Sciatic nerve (tissue), 2 donors: ENCODE measurements at places on chromosomes 2 and 18. TPM values are rescaled to one million over a fixed set of nuclear protein-coding genes. Genes with fewer than 3 reads are reported as not detected.

Gene INPP1
- total RNA-seq: 31.7 TPM

DNA sequence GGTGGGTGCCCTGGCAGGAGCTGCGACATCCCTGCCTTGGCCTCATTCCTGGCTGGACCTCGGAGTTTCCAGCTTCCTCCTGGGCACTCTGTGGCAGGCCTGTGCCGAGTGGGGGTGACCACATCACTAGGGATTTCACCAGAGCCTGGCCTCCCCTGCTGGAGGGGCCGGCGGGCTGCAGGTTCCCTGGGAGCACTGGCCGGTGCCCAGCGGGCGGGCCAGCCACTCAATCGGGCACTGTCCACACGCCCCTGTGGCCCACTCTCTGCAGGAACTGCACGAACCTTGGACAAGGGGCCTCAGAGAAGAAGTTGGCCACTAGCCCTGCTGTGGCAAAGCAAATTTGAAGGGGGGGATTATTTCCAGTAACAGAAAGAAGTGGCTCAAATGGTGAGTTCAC, 110.7 kb upstream of the APCDD1 start:
- peak; percentile 68 for DNase-seq

GRCh38 chr18:13930964-13931363, 15.6 kb upstream of the MC2R start:
- DNase-seq: no peak

Gene ZFAND2B
- 40.8 TPM for total RNA-seq

DNA sequence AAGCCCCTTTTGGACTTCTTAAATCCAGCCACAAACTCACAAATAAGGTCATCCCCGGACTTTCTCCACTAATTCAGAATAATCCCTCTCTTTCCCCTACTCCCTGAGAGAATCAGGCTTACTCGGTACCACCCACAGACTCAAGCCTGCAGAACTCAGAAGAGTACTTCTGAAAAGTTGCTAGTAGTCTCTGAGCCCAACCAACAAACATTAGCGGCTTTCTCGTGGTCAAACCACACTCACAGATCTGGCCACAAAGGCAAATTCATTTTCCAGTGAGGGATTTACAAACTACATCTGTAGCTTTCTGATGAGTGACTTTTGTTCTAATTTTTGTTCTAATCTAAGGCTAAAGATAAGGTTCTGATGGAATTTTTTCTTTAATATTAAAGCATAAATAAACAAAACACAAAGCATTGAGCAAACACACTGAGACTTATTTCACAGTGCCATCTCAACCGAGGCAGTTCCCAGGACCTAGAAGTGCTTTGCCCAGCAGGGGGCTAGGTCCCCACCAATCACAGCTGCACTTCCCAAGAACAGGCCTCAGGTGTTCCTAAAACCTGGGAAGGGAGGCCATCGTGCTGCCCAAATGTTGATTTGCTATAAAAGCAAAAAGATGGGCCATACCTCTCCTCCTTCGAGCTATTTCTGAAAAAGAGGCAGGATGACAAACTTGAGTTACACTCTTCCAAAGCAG, 110.7 kb downstream of the COLEC12 start:
- DNase-seq: no peak

Gene FLACC1
- 5.4 TPM for total RNA-seq

DNA sequence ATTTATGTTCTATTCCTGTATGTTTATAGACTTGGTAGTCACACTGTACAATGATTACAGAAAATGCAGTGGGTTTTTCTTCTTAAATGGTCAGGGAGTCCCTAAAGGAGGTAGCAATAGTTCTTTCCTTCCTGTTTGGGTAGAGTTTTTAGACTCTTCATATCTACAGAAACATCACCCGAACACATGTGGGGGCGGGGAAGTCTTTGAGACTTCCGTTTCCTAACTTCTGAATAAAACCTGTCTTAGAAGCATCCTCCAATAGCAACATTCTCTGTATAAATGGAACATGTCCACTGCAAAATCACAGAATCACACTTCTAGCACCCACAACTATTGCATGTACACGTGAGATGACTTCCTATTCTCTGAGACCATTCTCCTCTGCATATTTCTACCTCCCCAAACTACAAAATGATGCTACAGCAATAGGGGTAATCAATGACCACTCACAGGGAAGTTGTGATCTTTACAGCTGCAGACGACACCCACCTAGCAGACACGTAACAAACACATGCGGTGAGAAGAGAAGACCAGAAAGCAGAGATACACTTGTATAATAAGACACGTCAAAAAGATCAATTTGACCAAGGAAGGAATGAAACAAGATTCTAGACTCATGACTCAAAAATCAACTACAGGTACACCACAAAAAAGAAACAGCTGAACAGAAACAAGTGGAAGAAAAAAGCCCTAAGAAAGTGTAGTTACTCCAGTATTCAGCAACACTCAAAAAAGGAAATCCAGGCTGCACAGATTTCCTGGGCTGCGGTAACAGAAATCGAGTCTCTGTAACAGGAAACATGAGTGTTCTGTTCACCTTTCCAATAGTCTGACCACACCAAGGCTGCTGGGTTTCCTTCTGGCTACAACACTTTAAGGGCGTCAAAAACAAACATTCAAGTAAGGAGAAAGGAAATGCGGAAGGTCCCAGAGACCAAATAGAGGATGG, 120.4 kb downstream of the ZNF516 start:
- peak; percentile 8 for DNase-seq

GRCh38 chr2:172465417-172466334, 38.3 kb downstream of the ITGA6 start:
- peak; percentile 82 for DNase-seq

Gene FAM210A
- total RNA-seq: 15.1 TPM

Gene GLI2
- total RNA-seq: 14.4 TPM

- DNase-seq: no peak
Measured at GRCh38 chr18:63559567-63560491, 17.7 kb downstream of the SERPINB12 start.

Gene METTL4
- total RNA-seq: 12.4 TPM

GRCh38 chr2:173750353-173750801, 214.8 kb downstream of the SP3 start:
- no peak for DNase-seq

DNA sequence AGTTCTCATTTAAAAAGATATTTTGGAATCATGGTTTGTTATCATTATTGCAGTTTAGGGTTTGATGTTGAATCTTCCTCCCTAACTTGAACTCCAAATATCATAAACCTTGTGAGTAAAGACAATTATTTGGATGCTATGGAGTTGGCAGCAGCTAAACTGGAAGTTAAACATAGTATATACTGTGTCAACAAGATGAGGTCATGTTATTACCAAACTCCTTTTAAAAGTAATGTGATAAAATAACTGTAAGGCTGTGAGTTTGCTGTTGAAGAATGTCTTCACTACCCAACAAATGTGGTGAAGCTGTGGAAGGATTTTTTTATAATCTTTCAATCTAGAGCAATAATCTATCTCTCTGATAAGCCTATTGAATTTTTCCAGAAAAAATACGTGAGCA, 16.0 kb downstream of the DNAH6 start:
- no peak for DNase-seq

Gene CTIF
- 81.9 TPM for total RNA-seq

DNA sequence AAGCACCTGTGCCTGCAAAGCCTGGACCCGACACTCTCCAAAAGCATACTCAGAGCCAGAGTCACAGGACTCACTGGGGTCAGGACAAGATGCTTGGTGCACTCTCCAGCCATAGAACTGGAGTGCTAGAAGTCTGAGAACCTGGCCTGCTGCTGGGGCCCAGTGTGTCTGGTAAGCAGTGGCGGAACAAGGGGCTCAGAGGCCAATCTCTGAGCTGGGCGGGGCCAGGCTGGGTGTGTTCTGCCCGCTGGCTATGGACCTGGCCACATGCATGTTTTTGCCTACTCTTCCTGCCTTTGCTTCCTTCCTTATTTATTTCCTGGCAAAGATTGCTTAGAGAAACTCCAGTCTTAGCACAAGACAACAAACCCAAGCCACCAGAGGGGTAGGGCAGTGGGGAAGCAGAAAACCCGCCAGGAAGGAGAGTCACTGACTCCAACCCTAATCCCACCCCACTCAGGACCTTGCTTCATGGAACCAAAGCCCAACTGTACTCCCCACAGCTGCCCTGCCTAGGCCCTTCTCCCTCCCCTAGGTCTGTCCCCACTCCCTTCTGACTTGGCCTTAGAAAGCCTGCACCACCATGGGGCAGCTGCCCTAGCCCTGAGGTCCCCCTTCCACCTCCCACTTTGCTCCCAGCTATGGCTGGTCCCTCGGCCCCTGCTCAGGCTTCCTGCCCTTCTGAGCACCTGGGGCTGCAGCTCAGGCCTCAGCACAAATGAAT, 315.5 kb downstream of the CELF4 start:
- no peak for DNase-seq

Gene PKDCC
- total RNA-seq: 367 TPM

DNA sequence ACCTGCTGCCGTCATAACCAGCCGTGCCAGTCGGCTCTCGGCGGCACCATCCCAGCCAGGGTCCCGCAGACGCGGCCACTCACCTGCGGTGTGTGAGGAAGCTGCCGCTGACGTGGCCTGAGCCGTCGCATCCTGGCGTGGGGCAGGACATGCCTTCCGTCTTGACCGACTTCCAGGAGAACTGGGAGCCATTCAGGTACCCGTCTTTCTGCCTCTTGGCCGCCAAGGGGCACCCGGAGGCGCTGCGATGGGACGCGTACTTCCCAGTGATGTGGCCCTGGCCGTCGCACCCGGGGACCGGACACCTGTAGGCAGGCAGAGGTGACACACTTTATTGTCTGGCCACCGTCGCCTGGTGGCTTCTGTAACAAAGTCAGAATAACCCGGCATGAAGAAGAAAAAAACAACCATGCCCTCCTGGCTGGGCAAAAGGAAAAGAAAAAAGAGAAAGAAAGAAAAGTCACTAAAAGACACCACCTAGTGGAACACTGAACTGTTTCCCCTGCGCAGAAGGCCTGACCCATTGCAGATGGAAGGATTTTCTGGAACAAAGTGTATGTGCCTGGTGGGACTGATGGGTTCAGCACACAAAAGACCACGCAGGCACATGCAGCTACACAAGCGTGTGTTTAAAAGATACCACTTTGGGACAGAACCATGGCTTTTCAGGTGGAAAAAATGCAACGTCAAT, 94.9 kb upstream of the PXDN start:
- DNase-seq: no peak

GRCh38 chr18:42838546-42839145, 276.8 kb downstream of the RIT2 start:
- DNase-seq: no peak

DNA sequence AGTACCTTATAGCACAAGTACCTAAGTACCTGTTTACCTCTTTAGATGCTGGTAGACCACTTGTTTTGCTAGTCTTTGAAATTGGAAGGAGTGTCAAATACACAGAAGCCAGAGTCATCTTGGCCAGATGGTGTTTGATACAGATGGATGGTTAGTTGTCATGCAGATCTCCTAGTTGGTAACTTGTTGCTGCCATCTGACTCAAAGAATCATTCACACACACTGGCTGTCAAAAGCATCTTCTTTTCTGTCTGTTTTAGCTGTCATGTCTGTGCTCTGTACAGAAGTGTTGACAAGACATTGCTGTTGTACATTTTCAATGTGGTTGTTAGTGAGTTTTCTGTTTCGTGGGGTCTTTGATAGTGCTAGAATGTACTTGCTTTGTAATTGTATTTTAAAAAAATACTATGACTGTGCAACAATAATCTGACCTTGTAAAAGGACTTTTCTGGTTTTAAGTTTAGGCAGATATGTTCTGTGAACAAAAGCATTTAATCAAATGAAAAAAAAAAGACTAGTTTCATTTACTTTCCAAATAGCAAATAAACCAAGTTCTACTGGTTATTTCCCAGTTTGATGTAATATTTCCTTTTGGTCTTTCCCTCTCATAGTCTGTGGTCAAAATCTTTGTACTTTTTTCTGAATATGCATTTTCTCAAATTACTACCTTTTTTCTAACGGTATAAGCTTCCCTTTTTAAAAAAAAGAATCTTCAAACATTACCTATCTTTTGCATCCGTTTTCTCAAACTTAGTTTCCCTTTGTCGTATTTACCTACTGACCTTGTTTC, 39.9 kb downstream of the TANK start:
- no peak for DNase-seq

DNA sequence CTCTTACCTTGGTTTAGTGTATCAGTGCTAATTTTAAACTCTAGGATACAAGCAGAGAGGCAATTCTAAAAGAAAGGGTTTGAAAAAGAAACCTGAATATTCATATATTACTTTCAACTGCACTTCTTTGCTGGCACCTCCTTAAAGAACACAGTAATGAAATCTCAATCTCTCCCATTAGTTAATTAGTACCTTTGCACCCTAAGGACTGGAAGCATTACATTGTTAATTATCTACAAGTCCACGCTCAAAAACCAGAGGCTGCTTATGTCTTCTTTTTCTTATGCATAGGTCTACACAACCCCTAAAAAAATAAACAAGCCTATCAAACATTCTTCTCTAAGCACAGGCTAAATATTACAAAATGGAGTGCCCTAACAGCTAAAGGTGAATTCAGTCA, 20.2 kb downstream of the EPHA4 start:
- no peak for DNase-seq

- DNase-seq: no peak
Measured at GRCh38 chr2:222862106-222862908, 1.5 kb downstream of the ACSL3 start.

- no peak for DNase-seq
Measured at GRCh38 chr18:62325806-62326645, 916 bp downstream of the TNFRSF11A start.

GRCh38 chr2:25808006-25808383, 70.3 kb downstream of the ASXL2 start:
- DNase-seq: no peak

DNA sequence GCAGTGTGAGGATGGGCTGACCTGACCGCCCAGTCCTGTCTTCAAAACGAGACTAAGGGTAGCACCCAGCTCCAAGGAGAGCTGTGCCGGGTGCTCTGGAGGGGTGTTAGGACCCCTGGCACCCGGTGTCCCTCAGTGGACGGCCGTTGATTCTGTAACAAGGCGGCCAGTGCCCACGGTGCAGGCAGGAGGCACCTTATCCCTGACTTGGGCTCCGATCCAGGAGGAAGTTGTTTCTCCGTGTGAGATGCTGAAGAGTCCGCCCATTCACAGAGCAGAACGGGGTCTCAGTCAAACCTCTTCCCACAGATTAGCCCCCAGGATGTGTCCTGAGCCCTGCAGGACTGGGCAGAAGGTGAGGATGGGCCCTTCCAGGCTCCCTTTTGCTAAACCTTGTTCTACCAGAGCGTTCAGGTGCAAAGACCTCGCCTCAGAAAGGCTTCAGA, 123.0 kb downstream of the NFATC1 start:
- DNase-seq: peak; percentile 51

Gene SERPINB4
- total RNA-seq: not detected

Gene SULT1C2
- 3.3 TPM for total RNA-seq

Gene GCG
- not detected for total RNA-seq

DNA sequence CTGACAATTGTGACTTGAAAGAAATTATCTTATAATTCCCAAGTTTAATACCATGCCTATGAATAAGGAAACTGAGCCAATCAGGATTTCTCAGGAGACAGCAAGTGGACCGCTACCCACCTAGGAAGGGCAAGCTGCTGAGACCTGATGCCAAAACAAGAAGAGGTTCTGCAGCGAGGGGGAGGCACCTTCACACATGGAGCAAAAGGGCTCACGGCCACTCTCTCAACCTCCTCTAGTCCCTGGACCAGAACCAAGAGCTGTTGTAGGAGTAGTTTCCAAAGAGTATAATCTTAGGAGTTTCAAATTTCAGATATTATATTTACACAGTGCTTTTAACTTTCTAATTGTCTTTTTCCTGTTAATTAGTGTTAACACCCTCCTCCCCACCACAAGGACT, 154.7 kb upstream of the ETAA1 start:
- DNase-seq: no peak

Gene CCDC141
- 12.3 TPM for total RNA-seq

Gene KYNU
- total RNA-seq: 6.0 TPM

- no peak for DNase-seq
Measured at GRCh38 chr2:199581935-199582360, 124.2 kb upstream of the SATB2 start.

Gene SMC6
- 23.6 TPM for total RNA-seq
